Stimulated activated CD4-positive, alpha-beta T cell treated with anti-CD3 and anti-CD28 coated beads, TNF-alpha, amount 100 ng/mL, for 24 hours (primary cell): ENCODE measurements at places on chromosomes 2 and 18.

- DNase-seq: no peak
Measured at GRCh38 chr2:181311837-181312236, 145.3 kb upstream of the ITGA4 start.

DNA sequence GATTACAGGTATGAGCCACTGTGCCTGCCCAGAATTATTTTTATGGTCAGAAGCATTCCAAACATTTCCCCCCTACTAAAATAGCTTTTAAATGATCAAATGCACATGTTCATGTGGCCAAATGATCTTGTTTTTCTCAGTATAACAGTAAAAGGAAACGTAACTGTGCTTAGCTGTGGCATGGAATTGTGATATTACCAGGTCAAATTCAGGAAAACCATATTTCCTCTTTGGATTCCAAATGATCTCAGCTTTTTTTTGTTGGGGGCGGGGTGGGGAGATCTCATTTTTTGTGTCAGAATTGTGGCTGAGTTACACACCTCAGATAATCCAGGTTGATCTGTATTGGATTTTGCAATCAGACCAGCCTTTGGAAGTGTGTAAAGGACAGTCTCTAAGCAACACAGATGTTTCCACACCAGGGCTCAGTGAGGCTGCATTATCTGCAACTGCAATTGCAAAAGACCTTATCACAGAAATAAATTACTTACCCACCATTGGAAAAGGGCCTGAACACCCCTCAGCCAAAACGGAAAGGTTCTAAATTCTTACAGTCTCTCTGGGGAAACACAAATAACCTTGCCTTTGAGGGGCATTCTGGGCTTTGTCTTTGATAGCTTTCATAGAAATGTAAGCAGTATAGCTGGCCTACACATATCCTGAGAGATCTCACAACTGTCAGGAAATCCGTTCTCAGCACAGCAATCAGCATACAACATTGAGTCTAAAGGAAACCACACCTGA is 8.4 kb downstream of the CASP10 start:
- no peak for DNase-seq

DNA sequence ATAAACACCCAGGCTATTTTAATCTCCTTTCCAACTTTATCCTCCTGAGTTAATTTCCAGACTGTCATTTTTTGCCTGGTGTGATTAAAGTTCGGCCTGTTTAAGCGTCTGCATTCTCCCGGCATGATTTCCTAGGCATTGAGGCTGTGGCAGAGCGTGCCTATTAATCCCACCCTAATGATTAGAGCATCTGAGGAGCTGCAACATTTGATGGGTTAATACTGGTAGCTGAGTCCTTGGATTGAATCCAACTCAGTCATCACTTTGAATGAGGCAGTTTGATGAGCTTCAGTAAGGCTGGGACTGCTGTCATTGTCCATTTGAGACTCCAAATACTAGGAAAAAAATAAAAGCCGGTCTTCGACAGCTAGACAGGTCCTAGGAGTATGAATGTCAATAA is 882.5 kb downstream of the SLC4A3 start:
- no peak for DNase-seq

GRCh38 chr2:191907545-191907944 is 60.7 kb upstream of the CAVIN2 start:
- no peak for DNase-seq

- DNase-seq: no peak
Measured at GRCh38 chr2:232300894-232301387, 77.6 kb upstream of the ALPP start.

GRCh38 chr18:61203151-61203550 is 130.1 kb upstream of the CDH20 start:
- DNase-seq: no peak

GRCh38 chr2:50749216-50749615 is 282.7 kb downstream of the NRXN1 start:
- no peak for DNase-seq

- DNase-seq: no peak
Measured at GRCh38 chr2:214816008-214816533, 6.6 kb upstream of the BARD1 start.
